ENCODE measurements at places on chromosomes 5 and 9.

DNA sequence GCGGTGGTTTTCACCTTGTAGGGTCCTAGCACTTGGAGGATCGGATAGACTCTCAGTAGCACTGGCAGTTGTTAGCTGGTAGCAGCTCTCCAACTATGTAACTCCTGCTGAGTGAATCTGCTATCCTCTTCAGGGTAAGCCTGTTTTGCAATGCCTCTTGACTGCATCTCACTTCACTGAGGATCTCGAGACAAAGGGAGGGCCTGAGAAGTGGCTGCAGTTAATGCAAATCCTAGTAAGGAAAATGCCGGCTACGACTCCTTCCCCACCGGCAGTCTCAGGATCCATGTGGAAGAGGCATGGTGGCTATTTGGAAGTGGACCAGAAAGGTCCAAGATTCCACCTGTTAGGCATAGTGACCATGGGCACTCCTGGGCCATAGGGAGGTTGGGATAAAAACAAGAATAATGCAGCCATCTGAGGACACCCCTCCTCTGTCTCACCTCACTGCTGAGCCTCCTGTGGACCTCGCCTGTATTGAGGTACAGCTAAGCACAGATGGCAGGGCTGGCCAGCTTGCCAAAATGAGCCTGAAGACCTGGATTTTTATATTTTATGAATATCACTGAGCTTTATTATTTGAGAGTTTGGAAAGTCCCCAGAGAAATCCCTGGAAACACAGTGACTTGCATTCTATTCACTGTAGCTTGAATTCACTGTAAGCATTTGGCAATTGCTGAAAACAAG is 146.0 kb downstream of the LIFR start:
- no peak for DNase-seq

DNA sequence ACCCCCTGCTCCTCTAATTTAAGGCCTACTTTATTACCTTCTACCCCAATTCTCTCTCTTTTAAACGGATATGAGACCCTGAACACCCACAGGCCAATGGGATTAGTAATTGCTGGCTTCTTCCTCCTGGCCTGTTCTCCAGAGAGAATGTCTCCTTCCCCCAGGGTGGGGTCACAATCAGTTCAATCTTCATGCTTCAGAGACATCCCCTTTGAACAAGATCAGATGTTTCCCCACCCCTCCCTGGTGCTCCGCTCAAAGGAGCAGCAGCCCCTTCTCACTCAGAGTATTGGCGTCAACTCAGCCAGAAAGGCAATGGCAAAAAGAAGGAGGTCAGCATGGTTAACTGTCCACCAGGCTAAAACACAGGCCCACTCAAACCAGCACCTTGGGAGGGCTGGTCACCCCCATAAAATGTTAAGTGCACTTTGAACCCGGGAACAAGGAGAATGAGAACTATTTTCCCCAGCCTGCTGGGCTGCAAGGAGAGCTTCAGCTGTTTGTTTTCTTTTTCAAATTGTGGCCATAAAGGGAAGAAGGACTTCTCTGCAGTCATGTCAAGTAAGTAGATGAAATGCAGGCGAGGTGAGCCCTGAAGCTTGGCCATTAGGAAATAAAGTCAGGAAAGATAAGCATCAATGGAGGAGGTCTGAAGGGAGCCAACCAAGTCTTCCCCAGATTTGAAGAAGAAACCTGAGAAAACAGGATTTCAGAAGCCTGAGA is 20.1 kb downstream of the LHFPL2 start:
- DNase-seq: no peak

DNA sequence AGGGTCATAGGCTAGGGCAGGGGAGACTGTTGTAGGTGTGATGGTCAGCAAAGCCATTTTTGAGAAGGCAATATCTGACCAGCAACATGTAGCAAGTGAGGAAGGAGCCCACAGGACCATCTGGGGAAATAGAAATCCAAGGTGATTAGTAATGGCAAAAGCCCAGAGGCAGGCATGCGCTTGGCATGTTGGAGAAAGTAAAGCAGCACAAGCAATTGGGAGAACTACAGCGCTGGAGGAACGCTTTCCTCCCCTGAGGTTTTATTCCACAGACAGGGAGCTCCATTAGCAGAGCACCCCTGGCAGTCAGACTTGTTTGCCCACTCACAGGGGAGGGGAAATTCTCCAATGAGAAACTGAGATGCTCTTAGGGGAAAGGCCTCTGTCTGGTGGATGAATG is 54.8 kb upstream of the FOXB2 start:
- DNase-seq: no peak

DNA sequence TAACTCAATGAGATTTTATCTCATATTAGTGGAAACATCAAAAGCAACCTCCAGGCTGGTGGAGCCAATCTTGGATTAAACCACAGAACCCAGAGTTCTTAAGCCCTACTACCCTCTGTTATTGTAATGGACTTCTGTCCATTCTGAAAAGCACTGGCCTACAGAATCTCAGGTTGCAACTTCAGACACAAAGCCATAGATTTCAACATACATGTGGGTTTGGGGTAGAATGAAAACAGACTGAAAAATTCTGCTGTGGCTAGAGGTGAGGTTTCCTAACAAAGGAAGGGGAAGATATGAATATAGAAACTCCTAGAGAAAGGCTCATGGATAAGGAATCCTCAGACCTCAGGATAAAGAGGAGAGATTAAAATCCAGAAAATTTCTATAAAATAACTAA is 569.8 kb upstream of the RIOK2 start:
- no peak for DNase-seq

- peak; percentile 22 for DNase-seq
Observed at GRCh38 chr5:158431369-158432029, 572.6 kb upstream of the CLINT1 start.

DNA sequence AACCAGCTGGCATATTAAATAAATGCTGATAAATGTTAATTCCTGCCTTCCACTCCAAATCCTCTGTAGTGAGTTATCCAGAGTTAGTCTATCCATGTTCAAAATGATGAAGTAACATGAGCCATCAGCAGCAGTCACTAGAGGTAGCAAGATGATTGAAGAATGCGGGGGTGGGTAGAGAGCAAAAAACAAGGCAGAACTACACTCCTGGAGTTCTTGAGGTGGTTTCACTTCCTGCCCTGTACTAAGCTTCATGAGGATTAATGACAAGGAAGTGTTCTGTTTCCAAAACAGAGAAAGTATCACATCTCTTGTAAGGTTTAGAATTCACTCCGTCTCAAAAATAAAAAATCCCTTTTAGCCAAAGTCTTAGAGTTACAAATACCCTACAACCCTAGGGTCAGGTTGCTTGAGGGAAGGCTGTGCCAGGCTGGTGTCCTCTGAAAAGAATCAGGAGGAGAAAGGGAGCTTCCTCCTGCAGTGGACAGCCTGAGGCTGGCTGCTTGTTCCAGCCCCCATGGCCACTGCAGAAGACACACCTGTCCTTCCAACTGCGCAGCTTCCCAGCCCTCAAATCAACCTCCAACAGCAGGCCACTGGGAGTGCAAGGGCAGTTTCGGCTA is 180.2 kb downstream of the DENND1A start:
- no peak for DNase-seq

GRCh38 chr9:98206754-98207153 is 14.3 kb upstream of the CORO2A start:
- DNase-seq: no peak

DNA sequence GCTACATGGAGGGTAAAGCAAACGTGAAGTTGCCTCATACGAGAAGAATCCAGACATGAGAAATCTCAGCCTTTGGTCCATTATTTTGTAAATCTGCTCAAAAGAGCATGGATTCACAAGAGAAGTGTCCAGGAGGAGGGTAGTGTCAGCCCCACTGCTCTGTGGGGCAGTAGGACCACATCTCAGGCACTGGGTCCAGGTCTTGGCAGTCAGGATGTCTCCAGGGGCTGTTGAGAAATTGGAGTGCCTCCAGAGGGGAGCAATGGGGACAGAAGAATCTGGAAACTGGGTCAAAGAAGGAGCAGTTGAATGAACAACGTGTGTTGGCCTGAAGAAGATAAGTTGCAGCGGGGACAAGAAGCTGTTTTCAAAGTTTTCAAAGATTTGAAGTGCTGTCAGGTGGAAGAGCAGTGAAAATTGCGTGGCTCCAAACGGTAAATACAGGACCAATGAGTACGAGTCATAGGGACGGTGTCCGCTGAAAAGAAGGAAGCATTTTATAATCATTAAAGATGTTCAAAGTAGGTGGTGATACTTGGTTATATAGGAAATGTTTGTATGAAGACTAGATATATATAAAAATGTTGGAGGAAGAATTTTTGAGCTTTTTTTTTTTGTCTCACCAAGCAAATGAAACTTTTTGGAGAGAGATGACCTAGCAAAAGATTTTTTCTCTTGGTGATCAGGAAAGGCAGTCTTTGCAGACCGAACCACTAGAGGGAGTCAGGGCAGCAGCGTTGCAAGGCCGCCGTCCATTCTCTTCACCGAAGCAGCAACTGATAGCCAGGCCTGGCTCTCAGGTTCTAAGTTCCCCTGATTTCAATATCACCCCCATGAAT is 57.1 kb upstream of the ZBED3 start:
- DNase-seq: peak; percentile 55

DNA sequence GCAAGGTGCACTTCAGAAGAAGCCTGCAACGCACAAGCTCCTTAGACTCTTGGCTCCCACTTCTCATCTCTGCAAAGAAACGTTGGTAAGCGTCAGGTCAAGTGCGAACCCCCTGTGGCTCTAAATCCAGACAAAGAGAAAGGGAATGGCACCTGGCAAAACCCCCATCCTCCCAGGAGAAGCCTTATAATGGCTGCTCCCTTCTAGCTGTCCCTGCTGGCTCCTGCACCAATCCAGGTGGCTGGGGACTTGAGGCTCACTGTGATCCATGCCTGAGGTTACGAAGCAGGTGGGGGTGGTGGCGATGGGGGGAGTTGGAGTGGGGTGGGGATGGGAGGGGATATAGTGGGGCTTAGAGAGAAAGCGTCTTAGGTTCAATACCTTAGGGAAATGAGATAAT is 272.8 kb downstream of the DENND1A start:
- DNase-seq: no peak

DNA sequence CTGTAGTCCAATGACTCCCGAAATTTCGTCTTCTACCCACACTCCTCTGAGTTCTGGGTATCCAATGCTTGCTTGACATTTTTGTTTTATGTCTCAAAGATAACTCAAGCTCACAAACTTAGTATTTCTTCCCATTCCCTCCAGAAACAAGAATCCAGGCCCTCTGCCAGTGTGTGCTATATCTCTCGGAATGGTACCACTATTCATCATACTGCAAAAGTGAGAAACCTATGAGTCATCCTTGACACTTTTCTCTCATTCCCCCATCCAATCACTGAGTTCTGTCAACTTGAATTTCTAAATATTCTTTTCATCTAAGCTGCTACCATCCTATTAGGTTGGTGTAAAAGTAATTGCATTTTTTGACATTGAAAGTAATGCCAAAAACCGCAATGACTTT is 9.8 kb downstream of the SLC12A2 start:
- no peak for DNase-seq

GRCh38 chr9:13513286-13513685 is 233.8 kb upstream of the MPDZ start:
- DNase-seq: no peak

- no peak for DNase-seq
Observed at GRCh38 chr5:134844252-134844651, 1.5 kb upstream of the C5orf24 start.

DNA sequence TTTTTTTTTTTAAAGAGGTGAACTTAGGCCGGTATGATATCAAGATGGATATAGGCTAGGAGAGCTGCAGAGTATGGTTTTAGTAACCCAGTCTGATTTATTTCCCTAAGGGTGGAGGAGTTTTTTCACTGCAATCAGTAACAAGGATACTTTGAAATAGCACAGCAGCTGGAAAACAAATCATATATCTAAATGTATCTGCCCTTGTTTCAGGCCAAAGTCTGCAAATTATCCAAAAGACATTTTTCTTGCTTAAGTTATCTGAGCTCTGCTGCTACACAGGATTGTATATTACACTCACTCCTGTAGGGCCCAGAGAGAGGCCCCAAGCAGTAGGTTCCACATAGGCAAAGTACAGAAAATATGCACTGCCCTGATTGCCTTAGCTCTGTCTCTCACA is 222.4 kb downstream of the NTRK2 start:
- no peak for DNase-seq

GRCh38 chr9:2151171-2151570 is 136.0 kb downstream of the SMARCA2 start:
- DNase-seq: no peak

DNA sequence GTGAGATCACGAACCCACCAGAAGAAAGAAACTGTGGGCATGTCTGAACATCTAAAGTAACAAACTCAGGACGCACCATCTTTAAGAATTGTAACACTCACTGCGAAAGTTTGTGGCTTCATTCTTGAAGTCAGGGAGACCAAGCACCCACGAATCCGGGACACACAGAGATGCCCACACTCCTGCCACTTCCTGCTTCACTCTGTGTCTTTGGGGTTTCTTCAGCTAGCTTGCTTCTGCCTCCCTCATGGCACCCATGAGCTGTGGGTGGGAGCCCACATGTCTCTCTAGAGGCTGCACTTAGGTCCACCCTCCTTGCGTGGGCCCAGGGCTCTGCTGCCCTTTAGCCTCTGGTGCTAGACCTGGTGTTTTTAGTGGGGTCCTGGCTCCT is 61.2 kb upstream of the CNOT6 start:
- no peak for DNase-seq

DNA sequence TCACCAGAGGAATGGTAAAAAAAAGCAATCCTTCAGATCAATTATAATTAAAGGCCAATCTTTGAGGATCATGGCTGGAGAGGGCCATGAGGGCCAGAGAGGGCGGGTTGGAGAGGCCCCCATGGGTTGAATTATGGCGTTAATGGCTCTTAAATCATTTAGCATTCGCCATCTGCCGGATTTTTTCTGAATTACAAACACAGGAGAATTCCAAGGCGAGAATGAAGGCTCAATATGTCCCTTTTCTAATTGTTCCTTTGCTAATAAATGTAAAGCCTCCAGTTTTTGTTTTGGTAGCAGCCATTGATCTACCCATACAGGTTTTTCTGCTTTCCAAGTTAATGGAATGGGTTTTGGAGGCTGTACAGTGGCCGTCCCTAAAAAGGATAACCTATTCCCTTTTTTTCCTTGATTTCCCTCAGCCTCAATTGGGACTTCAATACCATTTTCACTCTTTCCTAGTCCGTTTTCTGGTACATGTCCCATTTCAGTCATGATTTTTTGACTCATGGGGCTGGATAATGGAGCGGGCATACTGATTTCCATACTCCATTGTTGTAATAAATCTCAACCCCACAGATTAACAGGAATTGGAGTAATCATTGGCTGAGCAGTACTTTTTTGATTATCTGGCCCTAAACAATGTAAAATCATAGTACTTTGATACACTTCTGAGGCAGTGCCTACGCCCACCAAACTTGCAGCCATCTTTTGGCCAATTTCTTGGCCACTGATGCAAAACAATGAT is 6.7 kb upstream of the TMEM141 start:
- DNase-seq: no peak

DNA sequence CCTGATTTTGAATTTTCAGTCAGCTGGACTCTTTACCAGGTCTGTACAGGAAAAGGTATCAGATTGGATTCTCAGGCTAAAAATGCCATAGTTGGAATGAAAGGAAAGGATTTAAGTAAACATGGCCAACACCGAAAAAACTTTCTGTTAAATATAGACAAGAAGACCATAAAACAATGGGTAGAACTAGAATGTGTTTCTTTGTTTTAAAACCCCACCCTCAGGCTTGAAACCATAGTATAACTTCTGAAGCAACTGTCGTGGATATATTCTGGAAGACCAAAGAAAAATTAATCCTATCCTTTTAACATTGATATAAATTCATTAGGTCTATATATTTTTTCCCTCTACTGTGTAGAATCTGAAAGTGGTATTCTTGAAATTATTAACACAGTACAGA is 118.6 kb upstream of the HAPLN1 start:
- DNase-seq: no peak

Measured in AG09319 (cell line).